ENCODE measurements at places on chromosomes 2 and 18. TPM values are rescaled to one million over a fixed set of nuclear protein-coding genes. Genes with fewer than 3 reads are reported as not detected.

Gene IL1RN
- not detected for total RNA-seq

Gene SGPP2
- total RNA-seq, result 0.08 TPM

DNA sequence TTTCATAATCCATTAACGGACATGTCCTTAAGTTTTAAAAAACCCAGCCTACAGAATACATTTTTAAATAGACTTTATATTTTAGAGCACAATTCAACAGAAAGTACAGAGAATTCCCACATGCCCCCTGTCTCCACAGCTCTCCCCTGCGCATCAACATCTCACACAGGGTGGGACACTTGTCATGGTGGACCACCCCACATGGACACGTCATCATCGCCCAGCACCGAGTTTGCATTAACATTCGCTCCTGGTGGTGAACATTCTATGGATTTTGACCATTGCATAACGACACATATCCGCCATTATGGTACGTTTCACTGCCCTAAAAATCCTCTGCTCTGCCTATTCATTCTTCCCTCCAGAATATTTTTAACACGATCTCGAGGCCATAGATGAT is 1.1 kb upstream of the KCNF1 start:
- H3K27me3 ChIP-seq, result peaks cover 27% of the 10 kb centered on the region
- H3K27ac ChIP-seq, result no peak overlapping the region
- DNase-seq, result no peak
- no peak overlapping the region for H3K4me3 ChIP-seq

GRCh38 chr2:69916106-69916505 is 1.2 kb downstream of the MXD1 start:
- H3K27ac ChIP-seq, result no peak overlapping the region
- peaks cover 28% of the 10 kb centered on the region for H3K36me3 ChIP-seq
- no peak for DNase-seq
- peak overlapping the region; percentile 63 for H3K4me3 ChIP-seq
- H3K27me3 ChIP-seq, result no peaks in the 10 kb centered on the region

Gene IL36B
- not detected for total RNA-seq

DNA sequence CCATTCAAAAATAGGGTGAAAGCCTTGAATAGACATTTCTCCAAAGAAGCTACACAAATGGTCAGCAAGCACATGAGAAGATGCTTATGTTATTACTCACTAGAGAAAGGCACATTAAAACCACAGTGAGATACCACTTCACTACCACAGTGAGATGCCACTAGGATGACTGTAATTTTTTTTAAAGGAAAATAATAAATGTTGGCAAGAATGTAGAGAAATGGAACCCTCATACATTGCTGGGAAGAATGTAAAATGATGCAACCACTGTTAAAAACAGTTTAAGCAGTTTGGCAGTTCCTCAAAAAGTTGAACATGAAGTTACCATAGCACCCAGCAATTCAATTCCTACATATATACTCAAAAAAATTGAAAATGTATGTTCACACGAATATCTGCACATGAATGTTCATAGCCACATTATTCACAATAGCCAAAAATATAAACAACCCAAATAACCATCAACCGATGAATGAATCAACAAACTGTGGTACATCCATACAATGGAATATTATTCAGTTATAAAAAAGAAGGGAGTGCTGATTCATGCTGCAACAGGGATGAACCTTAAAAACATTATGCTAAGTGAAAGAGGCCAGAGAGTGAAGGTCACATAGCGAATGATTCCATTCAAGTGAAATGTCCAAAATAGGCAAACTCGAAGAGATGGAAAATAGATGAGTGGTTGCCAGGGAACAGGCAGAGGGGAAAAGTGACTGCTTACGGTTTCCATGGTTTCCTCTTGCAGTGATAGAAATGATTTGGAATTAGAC is 156.2 kb upstream of the NDUFV2 start:
- no peak overlapping the region for H3K4me3 ChIP-seq
- no peaks in the 10 kb centered on the region for H3K36me3 ChIP-seq
- no peak for DNase-seq
- H3K27ac ChIP-seq, result no peak overlapping the region
- peaks cover 2% of the 10 kb centered on the region for H3K27me3 ChIP-seq
- H3K4me1 ChIP-seq, result peaks cover 3% of the 10 kb centered on the region

- H3K36me3 ChIP-seq, result no peaks in the 10 kb centered on the region
- DNase-seq, result peak; percentile 71
- H3K4me3 ChIP-seq, result no peak overlapping the region
- peaks cover 14% of the 10 kb centered on the region for H3K27me3 ChIP-seq
- peaks cover 4% of the 10 kb centered on the region for H3K4me1 ChIP-seq
Measured at GRCh38 chr2:44016282-44016681, 20.5 kb upstream of the LRPPRC start.

Gene LYPD1
- total RNA-seq, result not detected

GRCh38 chr2:40480596-40480995 is 28.7 kb upstream of the SLC8A1 start:
- no peaks in the 10 kb centered on the region for H3K36me3 ChIP-seq
- H3K4me3 ChIP-seq, result no peak overlapping the region
- no peak for DNase-seq
- H3K27ac ChIP-seq, result no peak overlapping the region
- no peaks in the 10 kb centered on the region for H3K4me1 ChIP-seq

DNA sequence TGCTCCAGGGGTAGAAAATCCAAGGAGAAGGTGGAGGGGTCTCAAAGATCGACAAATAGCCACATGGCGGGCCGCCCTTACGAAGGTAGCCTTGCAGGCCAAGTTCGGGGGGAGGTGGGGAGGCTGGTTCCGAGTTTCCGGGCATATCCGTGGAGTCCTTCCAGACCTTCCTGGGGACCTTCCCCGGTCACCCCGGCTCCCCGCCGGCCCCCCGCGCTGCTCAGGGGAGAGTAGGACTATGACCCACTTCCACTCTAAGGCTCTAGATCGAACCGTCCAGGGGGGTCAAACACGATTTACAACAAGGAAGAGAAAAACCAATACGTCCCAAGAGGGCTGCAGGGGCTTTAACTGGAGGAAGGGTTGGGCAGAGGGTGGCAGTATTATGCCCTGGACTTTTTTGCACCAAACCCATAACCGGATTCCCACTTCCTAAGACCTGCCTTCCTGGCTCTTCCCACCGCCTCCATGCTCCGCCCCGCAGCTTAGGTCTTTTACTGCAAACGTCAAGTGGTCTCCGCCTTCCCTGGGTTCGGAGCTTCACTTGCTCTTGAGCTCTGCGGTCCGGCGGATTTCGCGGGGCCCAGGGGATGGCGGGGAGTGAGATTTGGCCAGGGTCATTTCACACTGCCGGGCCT is 779 bp upstream of the LYPD6 start:
- H3K4me1 ChIP-seq, result no peaks in the 10 kb centered on the region
- H3K27me3 ChIP-seq, result peaks cover 48% of the 10 kb centered on the region
- no peaks in the 10 kb centered on the region for H3K36me3 ChIP-seq
- H3K4me3 ChIP-seq, result peak overlapping the region; percentile 37

- peak overlapping the region; percentile 8 for H3K27ac ChIP-seq
- H3K4me1 ChIP-seq, result peaks cover 36% of the 10 kb centered on the region
- DNase-seq, result peak; percentile 46
- peak overlapping the region; percentile 22 for H3K4me3 ChIP-seq
- H3K36me3 ChIP-seq, result no peaks in the 10 kb centered on the region
Measured at GRCh38 chr2:230124757-230125431, 56.2 kb upstream of the SLC16A14 start.

- no peaks in the 10 kb centered on the region for H3K27me3 ChIP-seq
- no peaks in the 10 kb centered on the region for H3K4me1 ChIP-seq
- H3K27ac ChIP-seq, result no peak overlapping the region
- H3K4me3 ChIP-seq, result no peak overlapping the region
- peaks cover 20% of the 10 kb centered on the region for H3K36me3 ChIP-seq
Measured at GRCh38 chr2:3282056-3282998, 95.3 kb downstream of the EIPR1 start.

Gene NT5C1B
- total RNA-seq, result not detected

Measured in activated CD8-positive, alpha-beta T cell treated with anti-CD3 and anti-CD28 coated beads, Interleukin-2, amount 10 ng/mL, durations not matched to agents 7 days and 5 days (primary cell).